ENCODE measurements at places on chromosomes 13 and 19. TPM values are rescaled to one million over a fixed set of nuclear protein-coding genes. Genes with fewer than 3 reads are reported as not detected.
A peak's percentile ranks its signal among the peaks of the same experiment; 100 is the strongest.

DNA sequence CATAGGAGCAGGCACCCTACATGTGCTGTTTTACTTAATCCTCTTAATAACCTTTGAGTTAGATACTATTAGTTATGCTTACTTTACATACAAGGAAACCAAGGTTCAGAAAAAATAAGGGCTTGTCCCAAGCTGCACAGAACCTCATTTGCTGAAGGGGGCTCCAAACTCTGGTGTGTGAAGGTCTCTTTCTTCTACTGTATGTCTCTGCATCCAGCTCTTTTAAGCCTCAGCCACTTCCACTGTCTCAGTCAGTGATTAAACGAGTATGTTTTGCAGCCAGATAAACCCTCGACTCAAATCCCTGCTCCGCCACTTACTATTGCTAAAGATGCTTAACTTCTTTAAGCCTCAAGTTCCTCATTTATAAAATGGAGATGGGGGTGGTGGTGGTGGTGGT, 112.4 kb upstream of the WASF3 start:
- no peak for DNase-seq

GRCh38 chr19:5030822-5031221, 61.9 kb downstream of the KDM4B start:
- peak; percentile 85 for DNase-seq

- DNase-seq, result no peak
Observed at GRCh38 chr19:18131841-18132596, 20.9 kb upstream of the PIK3R2 start.

GRCh38 chr13:28734906-28735305, 16.1 kb upstream of the SLC46A3 start:
- DNase-seq, result no peak

The KIR3DL2 gene
- total RNA-seq, result not detected

Measured in lower leg skin (tissue), 4 donors.